ENCODE measurements at places on chromosomes 16 and 17. TPM values are rescaled to one million over a fixed set of nuclear protein-coding genes. Genes with fewer than 3 reads are reported as not detected.

Gene TRPV3
- total RNA-seq, result 0.27 TPM

Gene IGFALS
- total RNA-seq, result not detected

Gene TEKT5
- not detected for total RNA-seq

Gene MC1R
- total RNA-seq, result 9.1 TPM

Gene CFAP97D1
- total RNA-seq, result not detected

Gene EIF1
- 753 TPM for total RNA-seq

Gene SOCS3
- total RNA-seq, result 23.9 TPM

Gene VTN
- total RNA-seq, result 0.23 TPM

Gene RBBP6
- total RNA-seq, result 64.1 TPM

Gene DNAI2
- total RNA-seq, result 0.50 TPM

Data from T-helper 2 cell treated with Interferon-gamma antibody and Interleukin-4, amounts not matched to agents 100 ng/mL and 5 ng/mL, for 36 hours (primary cell).